NCI-H1105 treated with DMSO at 0.1 percent for 48 hours (cell line): ENCODE measurements at places on chromosomes 2 and 18.

- no peak for DNase-seq
These were observed 146.6 kb downstream of the SMAD7 start for GRCh38 chr18:48803951-48804855.

GRCh38 chr18:26293982-26294381 is 67.7 kb downstream of the TAF4B start:
- DNase-seq: no peak

- no peak for DNase-seq
These were observed 24.4 kb upstream of the ONECUT2 start for GRCh38 chr18:57410749-57411148.

GRCh38 chr2:37886745-37887144 is 38.3 kb upstream of the RMDN2 start:
- no peak for DNase-seq

DNA sequence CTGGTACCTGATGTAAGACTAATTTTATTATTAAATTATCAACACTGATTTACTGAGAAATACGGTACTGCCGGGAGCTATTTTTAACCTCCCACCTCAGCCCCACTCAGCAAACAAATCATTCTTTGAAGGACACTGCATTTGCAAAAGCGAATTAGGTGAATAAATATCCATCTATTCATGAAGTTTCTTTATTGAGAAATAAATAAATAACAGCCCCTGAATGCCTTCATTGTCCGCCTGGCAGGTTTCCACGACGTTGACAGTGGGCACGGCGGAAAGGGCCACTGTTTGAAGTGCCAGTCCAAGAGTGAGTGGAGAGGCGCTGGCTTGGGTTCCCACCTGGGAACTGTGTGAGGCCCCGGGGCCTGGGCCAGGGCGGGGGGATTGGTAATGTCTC is 15.7 kb downstream of the C1QL2 start:
- peak; percentile 72 for DNase-seq

GRCh38 chr2:86301711-86302202 is 35.7 kb downstream of the REEP1 start:
- peak; percentile 25 for DNase-seq

- DNase-seq: peak; percentile 47
These were observed 103.3 kb downstream of the MDH1 start for GRCh38 chr2:63692002-63692606.

- no peak for DNase-seq
These were observed 415.2 kb upstream of the NETO1 start for GRCh38 chr18:73283032-73283431.

GRCh38 chr18:21081426-21081825 is 30.2 kb downstream of the ROCK1 start:
- DNase-seq: no peak

GRCh38 chr2:29810956-29811355 is 110.4 kb downstream of the ALK start:
- DNase-seq: no peak

DNA sequence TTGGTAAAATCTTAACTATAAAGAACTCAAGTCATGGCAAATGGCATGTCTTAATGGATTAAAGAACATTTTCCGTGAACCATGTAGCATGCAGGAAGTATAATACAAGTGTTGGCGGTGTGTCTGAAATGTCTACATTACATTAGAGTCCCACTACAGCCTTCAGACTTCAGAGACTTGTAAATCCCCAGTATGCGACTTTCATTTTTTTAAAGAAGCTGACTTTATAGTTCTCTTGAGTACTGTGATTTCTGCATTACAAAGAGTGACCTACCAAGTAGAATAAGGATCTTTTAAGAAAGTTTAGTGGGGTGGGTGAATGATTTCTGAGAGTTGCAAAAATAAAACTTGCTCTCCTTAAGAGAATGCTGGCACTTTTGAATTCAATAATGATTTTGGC is 140.7 kb upstream of the FN1 start:
- no peak for DNase-seq

GRCh38 chr2:230007931-230008707 is 60.6 kb downstream of the SLC16A14 start:
- peak; percentile 31 for DNase-seq

GRCh38 chr2:80078290-80079036 is 226.1 kb downstream of the LRRTM1 start:
- no peak for DNase-seq

DNA sequence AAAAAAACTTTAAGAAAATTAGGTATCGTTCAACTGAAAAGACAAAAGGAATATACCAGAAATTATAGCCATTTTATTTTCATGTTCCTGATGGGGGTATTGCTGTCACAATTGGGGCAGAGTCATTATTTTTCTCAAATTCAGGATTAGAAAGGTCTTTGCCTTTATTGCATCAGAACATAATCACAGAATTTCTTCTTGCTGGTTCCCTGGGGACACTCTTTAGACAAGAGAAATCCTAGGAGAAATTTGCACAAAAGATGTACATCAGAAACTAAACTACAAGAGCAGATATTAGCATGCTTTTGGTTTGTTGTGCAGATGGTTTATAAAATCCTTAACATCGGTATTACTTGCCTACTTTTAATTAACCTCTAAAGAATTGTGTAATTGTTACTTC is 103.2 kb downstream of the NCOA1 start:
- no peak for DNase-seq

- peak; percentile 79 for DNase-seq
These were observed 92.3 kb upstream of the SMAD2 start for GRCh38 chr18:48022531-48023329.

DNA sequence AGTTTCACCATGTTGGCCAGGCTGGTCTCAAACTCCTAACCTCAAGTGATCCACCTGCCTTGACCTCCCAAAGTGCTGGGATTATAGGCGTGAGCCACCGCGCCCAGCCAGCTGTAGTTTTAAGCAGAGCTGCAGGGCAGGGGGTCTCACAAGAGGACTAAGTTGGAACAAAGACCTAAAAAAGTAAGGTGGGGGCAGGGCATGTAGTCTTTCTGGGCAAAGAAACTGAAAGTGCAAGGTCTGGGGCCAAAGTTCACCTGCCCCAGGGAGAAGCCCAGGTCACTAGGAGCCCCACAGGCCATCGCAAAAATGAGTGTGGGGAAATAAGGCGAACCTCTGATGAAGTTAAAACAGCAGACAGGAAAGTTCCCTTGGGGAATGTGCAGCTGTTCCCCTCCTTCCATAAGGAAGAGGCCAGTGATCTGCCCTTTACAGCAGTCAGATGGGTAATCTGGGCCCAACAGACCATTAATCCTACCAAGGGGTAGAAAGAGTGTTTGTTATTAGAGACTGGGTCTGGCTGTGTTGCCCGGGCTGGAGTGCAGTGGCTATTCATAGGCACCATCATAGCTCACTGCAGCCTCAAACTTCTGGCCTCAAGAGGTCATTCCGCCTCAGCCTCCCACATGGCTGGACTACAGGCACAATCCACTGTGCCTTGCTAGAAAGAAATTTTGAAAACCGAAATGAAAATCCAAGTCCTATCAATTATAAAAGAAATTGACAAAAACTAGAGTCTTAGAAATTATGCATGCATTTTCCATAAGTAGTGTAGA is 2.8 kb downstream of the SCLY start:
- no peak for DNase-seq

- no peak for DNase-seq
These were observed 2.2 kb downstream of the KIAA1328 start for GRCh38 chr18:36831139-36831538.

DNA sequence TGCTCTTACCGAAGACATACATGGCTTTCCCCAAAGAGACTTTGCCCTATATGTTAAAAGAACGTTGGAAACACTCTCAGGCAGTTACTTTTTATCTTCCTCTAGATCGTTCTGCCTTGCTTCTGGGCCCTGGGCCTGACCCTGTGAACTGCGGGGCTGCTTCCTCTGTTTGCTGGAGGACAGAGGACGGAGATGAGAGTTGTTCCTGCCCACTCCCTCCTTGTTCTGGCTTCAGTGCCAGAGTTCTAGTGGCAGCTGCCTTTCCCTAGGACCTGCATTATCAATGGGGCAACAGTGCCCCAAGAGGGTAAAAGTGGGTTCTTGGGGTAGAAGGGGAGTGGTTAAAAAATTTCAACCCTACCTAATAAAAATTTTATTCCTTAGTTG is 6.5 kb upstream of the FN1 start:
- no peak for DNase-seq

DNA sequence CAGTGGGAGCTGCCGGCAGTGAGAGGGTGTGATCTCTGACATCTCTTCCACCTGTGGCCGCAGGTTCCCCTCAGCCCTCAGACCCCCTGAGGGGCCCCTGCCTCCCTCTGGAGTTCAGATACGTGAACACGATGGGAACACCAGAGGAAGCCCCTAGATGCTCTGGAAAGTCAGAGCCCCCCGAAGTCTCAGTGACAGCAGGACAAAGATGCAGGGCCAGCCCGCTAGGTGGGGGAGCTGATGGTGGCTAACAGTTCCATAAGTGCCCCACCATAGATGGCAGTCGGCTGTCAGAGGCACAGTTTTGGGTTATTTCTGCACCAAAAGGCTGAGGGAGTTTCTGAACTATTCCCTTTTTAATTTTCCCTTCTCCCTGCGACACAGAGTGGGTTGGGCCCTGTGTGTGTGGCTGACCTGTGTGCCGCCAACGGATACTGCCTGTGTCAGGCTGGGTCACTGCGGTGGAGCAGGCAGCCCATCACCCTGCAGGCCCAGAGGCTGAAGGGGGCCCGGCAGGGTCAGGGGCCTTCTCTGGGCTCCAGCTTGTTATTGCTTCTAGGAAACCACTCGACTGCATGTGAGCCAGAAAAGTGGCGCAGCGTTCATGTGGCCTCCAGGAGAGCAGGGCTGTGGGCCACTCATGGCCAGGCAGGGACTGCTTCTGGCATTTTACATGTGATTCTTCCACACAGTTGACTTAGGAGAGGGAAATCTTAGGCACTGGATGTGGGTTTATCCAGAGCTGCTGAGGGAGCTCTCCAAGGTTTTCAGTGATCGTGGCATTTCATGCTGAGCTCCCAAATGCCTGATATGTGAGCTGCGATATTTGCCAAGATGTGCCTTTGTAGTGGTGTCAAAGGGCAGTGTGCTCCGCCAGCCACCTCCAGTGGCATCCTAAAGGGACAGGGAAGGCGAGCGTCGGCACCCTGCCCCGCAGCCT is 225.1 kb downstream of the SH3RF3 start:
- DNase-seq: no peak

- no peak for DNase-seq
These were observed 851.8 kb upstream of the NXPH2 start for GRCh38 chr2:139631966-139632365.

- DNase-seq: no peak
These were observed 223.6 kb upstream of the AGAP1 start for GRCh38 chr2:235270291-235270690.

DNA sequence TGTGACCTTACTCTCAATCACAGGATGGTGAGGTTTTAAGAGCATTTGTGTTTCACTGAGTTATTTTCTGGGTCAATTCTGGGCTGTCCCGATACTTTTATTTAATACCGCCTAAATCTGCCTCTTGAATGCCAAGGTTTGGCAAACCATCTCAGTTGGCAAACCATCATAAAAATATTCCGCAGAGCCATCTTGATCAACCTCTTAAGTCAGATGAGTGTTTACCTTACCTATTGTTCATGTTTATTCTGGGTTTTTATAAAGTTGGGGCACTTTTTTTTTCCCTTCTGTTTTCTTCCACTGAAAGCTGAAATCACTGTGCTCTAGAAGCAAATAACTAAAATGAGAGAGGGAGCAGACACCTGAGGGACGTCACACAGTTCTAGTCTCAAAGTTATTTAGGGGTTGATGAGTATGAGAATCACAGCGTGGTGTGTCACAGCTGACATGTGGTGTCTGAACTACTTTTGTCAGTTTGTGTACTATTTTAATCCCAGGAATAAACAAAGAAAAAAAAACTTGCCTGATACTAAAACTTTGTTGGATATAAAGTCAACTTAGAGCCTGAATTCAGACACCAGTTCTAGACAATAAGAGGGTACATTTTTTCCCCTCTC is 48.6 kb downstream of the ETAA1 start:
- DNase-seq: peak; percentile 77

- DNase-seq: no peak
These were observed 115.4 kb upstream of the ZNF521 start for GRCh38 chr18:25467226-25467987.

DNA sequence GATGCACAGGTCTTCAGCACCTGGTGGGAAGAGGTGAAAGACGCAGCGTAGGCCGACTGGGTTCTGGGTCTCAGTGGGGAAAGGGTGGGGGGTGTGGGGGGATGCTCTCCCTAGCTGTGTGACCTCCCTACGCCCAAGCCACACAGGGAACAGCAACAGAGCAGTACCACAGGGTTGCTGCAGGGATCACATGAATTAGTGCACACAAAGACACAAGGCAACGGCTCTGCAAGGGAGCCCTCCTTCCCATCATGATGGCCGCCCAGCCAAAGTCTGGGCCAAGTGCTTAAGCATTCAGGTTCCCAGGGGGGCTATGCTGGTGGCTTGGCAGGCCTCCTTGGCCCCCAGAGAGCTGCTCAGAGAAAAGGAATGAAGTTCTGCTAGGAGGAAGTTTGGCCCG is 28.2 kb upstream of the GBX2 start:
- DNase-seq: no peak

DNA sequence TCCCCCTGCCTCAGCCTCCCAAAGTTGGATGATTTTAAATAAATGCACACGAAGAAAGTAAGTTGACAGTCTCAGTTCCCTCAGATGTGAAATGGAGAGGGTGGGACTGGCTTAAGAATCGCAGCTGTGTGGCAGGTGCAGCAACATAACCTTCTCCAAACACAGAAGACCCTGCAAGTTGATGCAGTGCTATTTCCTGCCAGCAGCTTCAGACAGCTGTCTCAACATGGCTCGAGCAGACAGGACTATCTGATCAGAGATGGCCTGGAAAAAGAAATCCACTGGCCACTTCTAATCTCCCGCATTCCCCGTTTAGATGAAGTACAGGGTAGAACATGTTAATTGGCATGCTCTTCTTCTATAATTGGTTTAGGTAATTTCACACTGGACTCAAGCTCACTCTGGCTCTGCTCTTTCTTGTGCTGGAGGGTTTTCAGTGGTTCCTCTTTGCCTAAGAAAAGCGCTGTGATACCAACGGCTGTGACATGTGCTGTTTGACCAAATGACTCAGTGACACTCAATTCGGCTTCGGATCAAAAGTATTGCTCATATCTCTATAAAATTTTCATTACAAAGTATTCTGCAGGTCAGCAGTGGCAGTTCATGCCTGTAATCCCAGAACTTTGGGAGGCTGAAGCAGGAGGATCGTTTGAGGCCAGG is 40.2 kb downstream of the MYOM1 start:
- DNase-seq: no peak

DNA sequence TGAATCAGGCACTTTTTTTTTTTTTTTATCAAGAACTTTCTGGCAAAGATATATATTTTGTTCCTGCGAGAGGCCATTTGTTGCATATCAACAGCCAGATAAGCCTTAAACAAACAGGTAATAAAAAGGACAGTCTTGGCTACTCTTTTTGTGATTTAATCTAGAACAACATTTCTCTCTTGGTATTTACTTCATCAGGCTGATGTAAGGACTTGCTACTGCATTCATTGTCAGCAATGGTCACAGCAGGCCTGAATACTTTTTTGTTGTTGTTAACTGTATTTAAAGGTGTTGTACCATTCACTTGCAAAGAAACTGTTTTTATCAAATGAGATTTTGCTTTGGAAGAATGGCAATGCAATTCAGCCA is 683.8 kb downstream of the IRS1 start:
- DNase-seq: no peak
